ENCODE measurements at places on chromosomes 1 and 21.

GRCh38 chr1:81998165-81998564, 197.4 kb downstream of the ADGRL2 start:
- DNase-seq, result no peak

GRCh38 chr1:241635556-241636152, 4.5 kb downstream of the CHML start:
- DNase-seq, result no peak

DNA sequence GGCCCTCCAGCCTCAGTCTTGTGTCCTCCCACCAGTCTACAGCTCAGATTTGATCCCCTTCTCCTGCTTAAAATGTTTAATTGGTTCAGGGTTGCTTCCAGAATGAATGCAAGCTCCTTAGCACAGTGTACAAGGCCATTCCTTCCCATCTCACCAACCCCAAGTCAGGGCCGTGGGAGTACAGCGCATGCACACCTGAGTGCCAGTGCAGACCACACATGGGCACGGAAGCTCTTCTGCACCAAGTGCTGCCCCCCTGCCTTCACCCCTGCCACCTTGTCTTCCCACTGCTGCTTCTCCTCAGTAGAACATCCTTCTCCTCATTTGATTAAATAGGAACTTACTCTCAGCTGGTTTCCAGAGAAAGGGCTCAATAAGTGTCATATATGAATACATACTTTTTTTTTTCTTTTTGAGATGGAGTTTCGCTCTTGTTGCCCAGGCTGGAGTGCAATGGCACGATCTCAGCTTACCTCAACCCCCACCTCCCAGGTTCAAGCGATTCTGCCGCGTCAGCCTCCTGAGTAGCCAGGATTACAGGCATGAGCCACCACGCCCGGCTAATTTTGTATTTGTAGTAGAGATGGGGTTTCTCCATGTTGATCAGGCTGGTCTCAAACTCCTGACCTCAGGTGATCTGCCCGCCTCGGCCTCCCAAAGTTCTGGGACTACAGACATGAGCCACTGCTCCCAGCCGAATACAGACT, 9.3 kb downstream of the PMF1 start:
- DNase-seq, result no peak

DNA sequence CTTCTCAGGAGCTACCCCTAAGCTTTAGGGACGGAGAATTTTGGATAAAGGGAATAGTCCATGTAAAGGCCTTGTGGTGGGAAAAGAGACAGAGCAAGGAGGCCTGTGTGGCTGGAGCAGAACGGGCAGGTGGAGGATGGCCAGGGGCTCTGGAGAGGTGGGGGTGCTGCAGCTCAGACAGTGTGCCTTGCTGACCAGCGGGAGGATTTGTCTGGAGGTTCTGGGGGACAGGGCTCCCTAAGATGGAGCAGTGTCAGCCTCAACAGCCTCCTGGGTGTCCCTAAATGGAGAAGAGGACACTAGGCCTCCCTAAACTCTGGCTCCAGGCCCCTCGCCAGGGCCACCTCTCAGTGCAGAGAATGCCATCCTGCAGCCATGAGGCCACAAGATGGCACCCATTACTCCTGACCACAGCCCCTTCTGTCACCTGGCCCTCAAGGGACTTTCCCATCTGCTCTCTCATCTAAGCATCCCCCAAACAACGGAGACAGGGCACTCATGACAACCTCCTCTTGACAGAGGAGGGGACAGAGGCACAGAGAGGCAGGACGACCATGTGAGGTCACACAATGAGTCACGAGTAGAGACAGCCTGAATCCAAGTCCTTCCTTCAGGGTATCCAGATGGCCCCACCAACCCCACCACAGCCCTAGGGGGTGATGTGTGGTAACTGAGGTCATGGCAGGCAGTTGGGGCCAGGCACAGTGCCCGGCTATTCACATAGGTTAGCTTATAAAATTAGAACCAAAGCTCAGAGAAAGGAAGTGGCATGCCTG, 94.7 kb downstream of the DMRTB1 start:
- no peak for DNase-seq

- DNase-seq, result no peak
These were observed 117.6 kb downstream of the UBE2U start for GRCh38 chr1:64320922-64321614.

Measured in amniotic epithelial cell (primary cell).